RPMI7951 (cell line): ENCODE measurements at places on chromosomes 2 and 18. TPM values are rescaled to one million over a fixed set of nuclear protein-coding genes. Genes with fewer than 3 reads are reported as not detected.

The MROH2A gene
- 0.10 TPM in 1 of 2 replicates, not detected in the other for total RNA-seq

The MC2R gene
- total RNA-seq = not detected in 2 replicates

The ARHGAP25 gene
- total RNA-seq = 0.12 TPM in 1 of 2 replicates, not detected in the other

The GBX2 gene
- 0.24 TPM in 1 of 2 replicates, not detected in the other for total RNA-seq

The TDRD15 gene
- not detected in 2 replicates for total RNA-seq

The TMEFF2 gene
- total RNA-seq = 0.10 and 0.12 TPM in 2 replicates

The STARD6 gene
- 0.84 and 0.88 TPM in 2 replicates for total RNA-seq
